ENCODE measurements at places on chromosomes 4 and X. TPM values are rescaled to one million over a fixed set of nuclear protein-coding genes. Genes with fewer than 3 reads are reported as not detected.

The VCX3A gene
- total RNA-seq = not detected

The NSUN7 gene
- 4.9 TPM for total RNA-seq

- DNase-seq = no peak
These were observed 288.0 kb downstream of the SH2D1A start for GRCh38 chrX:124634363-124634762.

DNA sequence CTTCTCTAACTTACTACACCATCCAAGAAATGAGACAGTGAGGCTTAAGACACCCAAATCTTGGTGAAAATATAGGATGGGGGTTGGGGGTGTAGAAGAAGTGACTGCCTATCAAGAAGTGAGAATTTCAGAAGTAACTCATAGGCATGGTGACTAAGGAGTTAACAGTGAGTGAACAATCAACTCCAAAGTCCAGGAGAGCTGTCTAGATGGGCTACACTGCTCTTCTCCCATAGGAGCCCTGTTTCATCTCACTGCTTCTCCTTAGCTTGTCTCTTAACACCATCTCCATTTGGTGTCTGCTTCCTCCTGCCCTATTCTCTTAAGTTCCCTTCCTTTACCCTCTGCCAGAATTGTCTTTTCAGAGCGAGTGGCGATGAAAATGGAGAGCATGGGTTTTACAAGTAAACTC, 22.7 kb downstream of the FABP2 start:
- DNase-seq = no peak

DNA sequence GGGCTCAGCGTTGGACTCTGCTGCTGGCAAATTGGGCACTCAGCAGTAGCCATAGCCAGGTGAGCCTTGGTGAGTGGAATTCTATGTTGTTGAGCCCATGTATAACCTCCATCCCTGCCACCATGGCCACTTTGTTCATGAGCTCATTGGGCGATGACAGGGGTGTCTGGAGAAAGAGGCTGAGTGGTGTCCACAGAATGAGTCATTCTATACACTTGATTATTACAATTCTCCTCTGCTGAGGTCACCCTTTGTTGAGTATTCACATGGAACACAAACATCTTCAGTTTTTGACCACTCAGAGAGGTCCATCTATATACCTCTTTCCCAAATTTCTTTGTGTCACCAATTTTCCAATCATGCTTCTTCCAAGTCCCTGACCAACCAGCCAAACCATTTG, 1341.7 kb downstream of the PCDH7 start:
- DNase-seq = no peak

All from suprapubic skin (tissue), 4 donors.